Stimulated activated CD4-positive, alpha-beta T cell treated with anti-CD3 and anti-CD28 coated beads, TNF-alpha, amount 100 ng/mL, for 1 hour (primary cell): ENCODE measurements at places on chromosomes 2 and 18.

DNA sequence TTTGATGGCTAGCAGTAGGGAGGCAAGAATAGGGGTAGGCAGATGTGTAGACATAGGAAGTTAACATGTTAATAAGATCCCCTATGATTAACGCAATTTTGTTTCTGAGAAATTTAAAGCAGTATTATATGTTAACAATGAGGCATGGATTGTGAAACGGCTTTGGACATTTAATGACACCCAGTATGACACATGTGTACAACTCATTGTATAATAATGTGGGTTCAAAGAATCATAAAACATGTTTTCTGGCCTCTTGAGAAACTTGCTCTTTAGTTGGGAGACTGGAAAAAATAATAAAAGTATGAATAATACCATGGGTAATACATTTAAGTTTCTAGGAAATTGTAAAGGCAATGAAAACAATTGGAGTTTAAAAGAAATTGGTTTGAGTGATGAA is 332.1 kb upstream of the CDH20 start:
- no peak for DNase-seq

GRCh38 chr18:32634876-32635431 is 137.9 kb downstream of the KLHL14 start:
- DNase-seq, result no peak

DNA sequence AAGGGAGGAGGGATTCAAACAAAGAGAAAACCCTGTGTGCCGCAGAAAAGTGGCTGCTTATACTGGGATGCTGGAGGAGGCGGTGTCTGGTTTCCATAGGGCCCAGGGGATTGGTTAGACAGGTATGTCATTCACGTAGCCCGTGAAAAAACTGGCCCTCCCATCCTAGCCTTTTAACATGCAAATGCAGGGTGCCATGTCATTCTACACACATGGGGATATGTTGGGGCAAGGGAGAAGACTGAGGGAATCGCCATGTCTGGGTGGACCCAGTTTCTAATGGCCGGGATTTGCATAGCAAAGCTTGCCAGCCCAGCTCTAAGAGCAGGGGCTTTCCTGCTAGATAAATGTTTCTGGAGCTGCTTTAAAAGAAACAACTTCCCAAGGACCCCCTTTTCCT is 8.2 kb upstream of the RNU2-63P start:
- DNase-seq, result no peak

- no peak for DNase-seq
Measured at GRCh38 chr2:112472547-112473263, 9.3 kb upstream of the TTL start.

DNA sequence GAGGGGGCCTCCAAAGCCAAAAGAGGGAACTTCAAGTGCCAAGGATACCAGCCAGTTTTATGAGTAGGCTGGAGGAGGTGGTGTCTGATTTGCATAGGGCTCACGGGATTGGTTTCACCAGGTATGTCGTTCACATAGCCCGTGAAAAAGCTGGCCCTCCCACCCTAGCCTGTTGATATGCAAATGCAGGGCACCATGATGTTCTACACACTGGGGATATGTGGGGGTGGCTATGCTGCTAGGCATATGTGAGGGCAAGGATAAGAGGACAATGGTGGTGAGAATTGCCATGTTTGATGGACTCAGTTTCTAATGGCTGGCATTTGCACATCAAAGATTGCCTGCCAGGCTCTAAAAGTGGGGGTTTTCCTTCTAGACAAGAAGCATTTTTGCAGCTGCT is 378.6 kb downstream of the DPP10 start:
- DNase-seq, result no peak

GRCh38 chr2:196278491-196278911 is 107.1 kb upstream of the STK17B start:
- DNase-seq, result no peak

GRCh38 chr2:100982431-100982861 is 19.6 kb upstream of the RPL31 start:
- no peak for DNase-seq

DNA sequence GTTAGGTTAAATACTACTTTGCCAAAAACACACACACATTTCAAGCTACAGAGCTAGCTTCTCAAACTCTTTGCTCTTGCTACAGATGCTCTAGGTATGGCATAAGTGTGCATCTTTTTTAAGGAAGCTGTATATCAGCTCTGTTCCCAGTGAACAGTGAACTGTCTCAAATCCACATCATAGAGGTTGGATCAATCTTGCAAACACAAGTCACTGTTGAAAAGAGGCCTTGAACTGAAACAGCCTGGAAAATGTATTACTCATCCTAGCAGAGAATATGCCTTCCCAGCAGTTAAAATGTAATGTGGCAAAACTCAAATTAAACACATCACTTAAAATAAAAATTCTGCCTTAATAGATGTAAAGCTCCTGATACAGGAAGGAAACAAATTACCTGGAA is 151.8 kb downstream of the WDPCP start:
- DNase-seq, result no peak

DNA sequence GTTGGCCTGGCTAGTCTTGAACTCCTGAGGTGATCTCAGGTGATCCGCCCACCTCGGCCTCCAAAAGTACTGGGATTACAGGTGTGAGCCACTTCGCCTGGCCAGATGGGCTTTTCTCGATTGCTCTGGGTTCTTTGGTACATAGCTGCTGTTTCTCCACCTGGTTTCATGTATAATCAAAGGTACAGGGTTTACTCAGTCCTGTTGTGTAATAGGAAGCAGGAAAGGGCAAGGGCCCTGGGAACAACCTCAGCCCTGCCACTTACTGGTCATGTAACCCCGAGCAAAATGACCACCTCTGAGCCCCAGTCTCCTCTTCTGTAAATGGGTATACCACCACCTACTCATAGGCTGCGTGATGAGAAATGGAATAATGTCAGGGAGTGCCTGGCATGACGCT is 34.0 kb downstream of the RMC1 start:
- no peak for DNase-seq
